ENCODE measurements at places on chromosomes 3 and 15.

DNA sequence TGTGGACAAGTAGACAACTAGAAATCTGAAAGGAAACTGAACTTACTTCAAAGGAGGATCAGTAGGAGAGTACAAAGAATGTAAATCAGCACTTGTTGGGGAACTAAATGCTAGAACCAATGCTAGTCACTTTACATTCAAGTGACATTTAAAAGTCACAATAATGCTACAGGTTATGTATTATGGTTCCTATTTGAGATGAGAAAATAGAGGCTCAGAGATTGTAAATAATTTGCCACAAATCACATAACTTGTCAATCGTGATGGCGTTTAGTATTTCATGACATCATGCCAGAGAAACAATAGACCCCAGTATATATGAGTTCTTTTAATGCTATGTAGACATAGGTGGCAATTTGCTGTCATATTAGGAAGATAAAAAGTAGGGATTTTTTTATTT lies 467.8 kb upstream of the CBLB start:
- DNase-seq: no peak

DNA sequence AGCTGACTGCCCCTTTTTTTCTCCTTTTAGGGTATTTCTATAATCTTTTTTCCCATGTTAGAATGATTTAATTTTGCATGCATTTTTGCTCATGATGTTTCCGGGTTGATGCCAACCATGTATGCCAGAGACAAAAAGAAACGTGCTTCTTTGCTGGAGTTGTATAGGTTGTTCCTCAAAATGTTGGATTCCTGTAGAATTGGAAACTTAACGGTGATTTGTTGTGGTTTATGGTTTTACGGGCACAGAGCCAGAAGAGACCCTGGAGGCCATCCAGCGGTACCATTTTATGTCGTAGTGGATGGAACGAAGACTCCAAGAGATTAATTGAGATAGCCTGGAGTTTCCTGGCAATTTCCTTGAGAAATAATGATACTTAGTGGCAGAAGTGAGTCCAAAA lies 481.5 kb upstream of the RGMA start:
- DNase-seq: no peak

DNA sequence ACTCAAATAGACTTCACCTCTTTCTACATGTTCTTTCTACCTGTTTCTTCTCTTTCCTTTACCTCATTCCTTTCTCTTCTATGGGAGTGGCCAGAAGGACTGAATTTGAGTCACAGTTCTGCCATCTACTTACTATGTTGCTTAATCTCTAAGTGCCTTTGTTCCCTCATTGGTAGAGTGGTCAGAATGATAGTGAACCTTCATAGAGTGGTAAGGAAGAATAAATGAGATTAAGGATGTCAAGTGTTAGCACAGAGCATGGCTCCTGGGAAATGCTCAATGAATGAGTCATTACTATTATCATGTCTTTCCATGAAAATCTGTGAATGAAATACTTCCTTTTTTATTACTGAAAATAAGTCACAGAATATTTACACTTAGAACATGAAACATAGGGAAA lies 17.5 kb downstream of the TMEM207 start:
- no peak for DNase-seq

DNA sequence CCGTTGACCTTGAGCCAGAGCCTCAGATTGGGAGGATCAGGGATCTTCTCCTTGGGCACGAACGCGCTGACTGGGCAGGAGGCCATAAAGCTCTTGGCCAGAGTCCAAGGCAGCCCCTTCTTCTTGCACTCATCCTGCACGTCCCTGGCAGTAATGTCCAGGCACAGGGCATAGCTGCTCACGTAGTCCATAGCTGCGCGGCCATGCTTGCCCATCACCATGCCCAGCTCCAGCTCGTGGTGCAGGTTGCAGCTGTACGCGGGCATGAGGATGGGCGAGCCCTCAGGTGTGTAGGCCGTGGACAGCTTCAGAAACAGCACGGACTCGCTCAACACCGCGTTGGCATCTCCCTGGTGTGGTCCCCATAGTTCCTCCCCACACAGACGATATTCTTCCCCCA lies 17.9 kb upstream of the RPLP1 start:
- no peak for DNase-seq

DNA sequence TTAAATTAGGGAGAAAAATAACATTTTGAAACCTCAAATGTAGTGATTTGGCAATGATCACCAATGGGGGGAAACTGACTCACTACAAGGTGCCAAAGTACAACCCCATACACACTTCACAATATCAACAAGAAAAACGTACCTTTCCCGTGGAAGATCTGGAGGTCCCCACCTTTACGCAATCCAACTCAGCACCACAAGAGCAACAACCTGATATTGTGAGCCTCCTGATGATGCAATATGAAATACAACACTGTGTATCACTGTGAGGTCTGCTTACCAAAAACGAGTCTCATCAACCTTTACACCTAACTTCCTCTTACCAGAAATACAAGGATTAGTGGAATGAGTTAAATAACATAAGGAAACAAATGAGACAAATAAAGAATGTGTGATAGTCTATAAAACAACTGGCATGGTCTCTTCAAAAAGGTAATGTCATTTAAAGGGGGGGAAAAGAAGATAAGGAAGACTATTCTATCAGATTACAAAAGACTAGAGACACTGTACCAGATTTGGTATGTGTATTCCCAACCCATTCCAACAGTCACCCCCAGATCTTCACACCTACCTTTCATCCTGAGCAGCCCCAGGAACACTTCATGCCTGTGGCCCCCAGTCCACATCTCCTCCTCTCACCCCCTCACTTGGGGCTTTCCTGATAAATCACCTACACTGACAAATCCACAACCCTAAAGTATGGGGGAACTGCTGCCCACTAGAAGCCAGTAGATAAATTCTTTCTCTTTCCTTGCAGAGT lies 27.7 kb downstream of the DLG1 start:
- no peak for DNase-seq

DNA sequence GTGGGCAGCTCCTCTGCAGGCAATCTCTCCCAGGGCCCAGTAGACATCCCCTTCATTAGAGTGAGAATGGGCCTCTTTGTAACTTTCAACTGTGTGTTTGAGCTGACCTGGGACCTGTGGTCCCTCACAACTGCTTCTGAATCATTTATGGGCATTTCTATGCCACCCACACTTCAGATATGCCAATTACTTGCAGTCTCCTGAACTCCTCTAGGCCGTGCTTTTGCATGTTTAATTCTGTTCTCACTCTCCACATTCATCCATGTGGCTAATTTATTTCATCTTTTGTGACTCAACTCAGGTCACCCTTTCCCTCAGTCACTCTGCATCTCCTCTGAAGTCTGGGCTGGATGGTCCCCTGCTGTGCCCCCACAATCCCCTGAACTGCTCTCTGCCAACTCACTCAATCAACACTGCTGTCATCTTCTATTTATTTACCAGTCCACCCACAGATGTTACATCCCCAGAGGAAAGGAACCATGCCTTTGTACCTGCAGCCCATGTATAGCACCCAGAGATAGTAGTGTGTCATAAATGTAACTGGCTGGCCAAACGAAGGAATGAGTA lies 364.7 kb downstream of the EPHB1 start:
- no peak for DNase-seq

DNA sequence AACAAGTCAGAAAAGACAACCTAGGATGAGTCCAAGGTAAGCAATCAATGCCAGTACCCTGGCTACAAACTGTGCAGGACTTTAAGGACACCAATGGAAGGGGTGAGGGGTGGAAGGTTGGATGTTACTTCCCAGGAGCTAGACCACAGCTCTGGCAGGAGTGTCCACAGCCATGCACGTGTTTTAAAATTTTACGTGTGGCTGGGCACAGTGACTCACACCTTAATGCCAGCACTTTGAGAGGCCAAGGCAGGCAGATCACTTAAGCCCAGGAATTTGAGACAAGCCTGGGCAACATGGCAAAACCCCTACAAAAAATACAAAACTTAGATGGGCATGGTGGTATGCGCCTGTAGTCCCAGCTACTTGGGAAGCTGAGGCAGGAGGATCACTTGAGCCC lies 14.7 kb upstream of the HDC start:
- no peak for DNase-seq

DNA sequence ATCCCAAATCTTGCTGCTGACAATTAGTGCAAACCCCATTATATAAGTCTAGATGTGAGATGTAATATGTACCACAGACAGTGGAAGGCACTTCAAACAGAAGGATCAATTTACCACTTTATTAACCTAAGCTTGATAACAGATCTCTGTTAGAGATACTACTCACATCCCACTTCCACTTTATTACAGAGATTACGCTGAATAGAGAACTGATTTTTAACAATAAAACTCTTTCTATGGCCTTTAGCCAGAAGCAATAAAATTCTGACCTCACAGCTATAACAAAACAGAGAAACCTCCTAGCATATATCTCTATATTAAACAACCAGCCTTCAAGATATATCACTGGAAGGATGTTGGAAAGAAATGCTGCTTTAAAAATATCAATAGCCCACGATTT lies 517.7 kb downstream of the MAGI1 start:
- no peak for DNase-seq

- DNase-seq: no peak
These were observed 144.0 kb downstream of the AQP9 start for GRCh38 chr15:58282060-58282708.

GRCh38 chr3:143222505-143222904 lies 102.9 kb downstream of the CHST2 start:
- no peak for DNase-seq

GRCh38 chr15:28079313-28079969 lies 19.7 kb downstream of the OCA2 start:
- no peak for DNase-seq

DNA sequence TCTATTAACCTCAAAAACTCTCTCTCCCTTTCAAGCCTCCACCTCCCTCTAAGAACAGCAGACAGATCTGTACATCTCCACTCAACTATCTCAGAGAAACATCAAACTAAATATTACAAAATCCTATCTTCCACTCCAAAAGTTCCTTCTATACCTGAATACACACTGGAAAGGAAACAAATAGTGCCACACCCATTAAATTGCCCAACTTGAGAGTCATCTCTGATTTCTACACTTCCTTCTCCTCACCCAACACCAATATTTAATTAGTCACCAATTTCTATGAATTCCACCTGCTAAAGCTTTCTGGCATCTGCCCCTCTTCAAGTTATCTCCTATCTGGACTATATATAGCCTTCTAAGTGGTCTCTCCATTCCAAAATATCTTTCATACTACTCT lies 65.8 kb downstream of the PEAK1 start:
- no peak for DNase-seq

DNA sequence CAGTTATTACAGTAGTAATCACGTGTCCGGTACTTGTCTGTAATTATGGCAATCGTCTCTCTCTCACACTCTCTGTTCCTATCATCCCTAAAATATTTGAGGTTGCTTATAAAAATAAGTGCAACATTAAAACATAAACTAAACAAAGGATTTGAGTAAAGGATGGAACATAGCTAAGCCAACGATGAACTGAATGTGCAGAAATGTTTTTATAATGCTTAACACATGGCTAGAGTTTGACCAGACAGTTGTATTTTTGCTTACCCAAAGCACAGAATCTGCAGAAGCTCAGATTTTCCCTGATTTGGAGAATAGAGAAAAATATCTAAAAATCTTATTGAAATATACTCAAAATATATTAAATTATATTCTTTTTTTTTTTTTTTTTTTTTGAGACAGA lies 1030.9 kb downstream of the NAALADL2 start:
- no peak for DNase-seq

DNA sequence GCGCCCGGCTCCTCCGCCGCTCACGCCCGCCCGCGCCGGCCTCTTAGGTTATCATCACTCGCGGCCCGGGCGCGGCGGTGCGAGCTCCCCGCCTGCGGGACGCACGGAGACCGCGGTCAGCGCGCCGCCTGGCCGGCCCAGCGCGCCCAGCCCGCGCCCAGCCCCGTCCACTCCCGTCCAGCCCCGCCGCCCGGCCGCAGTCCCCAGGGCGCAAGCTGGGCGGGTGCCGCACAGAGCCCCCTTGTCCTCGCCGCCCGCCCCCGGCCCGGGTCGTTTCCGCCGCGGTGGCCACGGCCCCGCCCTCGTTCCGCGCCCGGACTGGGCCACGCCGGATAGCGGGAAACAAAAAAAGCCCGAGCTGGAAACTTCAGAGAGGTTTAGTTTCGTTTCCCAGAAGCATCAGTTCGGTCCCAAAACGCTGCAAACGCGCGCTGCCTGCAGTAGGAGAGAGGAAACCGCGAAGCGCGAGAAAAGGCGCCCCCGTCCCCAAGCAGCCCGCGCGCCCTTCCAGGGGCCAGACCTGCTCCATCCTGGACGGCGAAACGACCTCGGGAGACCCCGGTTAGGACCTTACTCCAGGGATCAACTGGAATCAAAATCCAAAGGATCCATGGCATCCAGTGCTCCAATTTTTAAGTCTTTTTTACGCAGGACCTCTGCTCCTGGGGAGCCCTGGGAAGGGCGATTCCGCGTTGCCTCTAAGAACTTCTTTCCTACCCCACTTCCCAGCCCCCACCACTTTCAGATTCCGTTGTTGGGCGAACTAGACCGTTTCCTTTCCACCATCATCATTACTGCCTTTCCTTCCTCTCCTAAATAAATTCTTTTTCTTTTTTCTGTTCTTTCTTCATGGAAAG lies at the start of gene ATP10A:
Gene ATP10A (minus strand): TSS at position 217 of the 857 bp plus-strand sequence. CDS start 231 bp downstream, outside the sequence.
- DNase-seq: no peak

GRCh38 chr3:63762934-63763550 lies 56.1 kb upstream of the C3orf49 start:
- no peak for DNase-seq
